Activated effector memory CD4-positive, alpha-beta T cell treated with Interleukin-2 at 50 U/mL for 16 hours (primary cell): ENCODE measurements at places on chromosomes 13 and 19.

- no peak for DNase-seq
Measured at GRCh38 chr13:44837250-44837649, 152.0 kb downstream of the NUFIP1 start.

- DNase-seq = no peak
Measured at GRCh38 chr19:47755762-47756626, 10.6 kb downstream of the NOP53 start.

DNA sequence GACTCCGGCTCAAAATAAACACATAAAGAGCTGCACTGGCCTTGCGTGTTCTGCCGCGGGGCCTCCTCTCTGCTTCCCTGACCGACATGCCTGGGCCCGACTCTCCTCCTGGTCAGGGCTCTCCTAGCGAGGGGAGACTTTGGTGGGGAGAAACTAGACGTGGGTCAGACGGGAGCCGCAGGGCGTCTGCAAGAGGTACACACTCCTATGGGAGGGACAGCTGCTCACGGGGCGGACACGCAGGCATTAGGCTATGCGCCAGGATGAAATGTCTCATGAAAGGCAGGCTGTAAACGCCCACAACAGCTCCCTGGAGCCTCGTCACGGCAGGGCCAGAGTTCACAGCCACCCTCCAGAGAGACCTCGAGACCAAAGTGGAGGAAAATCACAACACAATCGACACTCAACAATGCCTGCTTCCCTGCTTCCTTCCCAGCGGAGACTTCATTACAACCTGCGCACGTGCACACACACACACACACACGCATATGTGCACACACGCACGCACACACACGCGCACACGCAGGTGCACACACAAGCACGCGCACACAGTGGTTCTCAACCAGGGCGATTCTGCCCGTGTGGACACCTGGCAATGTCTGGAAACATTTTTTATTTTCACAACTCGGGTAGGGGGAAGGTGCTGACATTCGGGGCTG, 5.8 kb downstream of the SLC39A3 start:
- no peak for DNase-seq

- DNase-seq = no peak
Measured at GRCh38 chr13:110233181-110233950, 73.6 kb downstream of the COL4A1 start.

- no peak for DNase-seq
Measured at GRCh38 chr13:40792284-40793051, 3.1 kb downstream of the SLC25A15 start.

DNA sequence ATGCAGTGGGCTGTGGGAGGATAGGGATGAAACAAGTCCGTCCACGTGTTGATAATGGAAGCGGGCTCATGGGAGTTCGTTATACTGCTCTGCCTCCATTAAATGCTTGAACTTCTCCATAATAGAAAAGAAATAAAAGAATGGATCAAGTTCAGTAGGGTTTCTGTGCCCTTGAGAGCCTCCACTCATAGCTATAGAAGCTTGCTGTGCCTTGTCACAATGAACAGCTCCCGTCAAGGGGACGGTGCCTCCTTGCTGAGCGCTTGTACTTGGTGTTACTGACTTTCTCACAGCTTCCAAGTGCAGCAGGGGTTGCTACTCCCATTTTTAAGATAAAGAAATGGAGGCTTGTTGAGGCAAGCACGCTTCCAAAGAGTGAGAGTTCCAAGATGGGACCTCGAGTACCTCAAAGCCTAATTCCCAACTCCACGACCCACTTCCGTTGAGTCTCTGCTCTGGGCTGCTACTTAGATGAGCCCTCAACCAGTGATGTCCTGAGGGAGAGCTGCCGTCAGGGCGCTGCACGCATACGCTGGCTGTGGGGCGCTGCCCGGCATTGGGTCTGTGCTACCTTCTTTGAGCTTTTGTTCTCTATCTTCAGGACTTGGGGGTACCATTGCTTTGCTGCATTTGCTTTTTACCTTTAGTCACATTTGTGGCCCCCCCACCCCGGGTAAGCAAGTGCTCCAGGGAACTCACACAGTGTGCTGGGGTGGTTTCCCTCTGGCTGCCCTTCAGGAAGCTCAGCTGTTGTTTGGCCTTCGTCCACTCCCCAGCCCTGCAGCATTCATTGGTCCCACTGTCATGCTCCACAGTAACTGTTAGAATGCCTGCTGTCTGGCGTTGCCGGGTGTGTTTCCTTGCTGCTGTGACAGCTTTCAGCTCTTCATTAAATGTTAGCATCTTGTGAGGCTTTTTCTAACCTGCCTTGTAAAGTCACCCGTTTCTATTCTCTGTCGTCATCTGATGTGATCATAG, 9.5 kb downstream of the SNRNP70 start:
- no peak for DNase-seq

GRCh38 chr19:6041071-6041470, 63.1 kb upstream of the RANBP3 start:
- no peak for DNase-seq

GRCh38 chr19:15109768-15110417, 2.7 kb downstream of the SYDE1 start:
- DNase-seq = no peak

DNA sequence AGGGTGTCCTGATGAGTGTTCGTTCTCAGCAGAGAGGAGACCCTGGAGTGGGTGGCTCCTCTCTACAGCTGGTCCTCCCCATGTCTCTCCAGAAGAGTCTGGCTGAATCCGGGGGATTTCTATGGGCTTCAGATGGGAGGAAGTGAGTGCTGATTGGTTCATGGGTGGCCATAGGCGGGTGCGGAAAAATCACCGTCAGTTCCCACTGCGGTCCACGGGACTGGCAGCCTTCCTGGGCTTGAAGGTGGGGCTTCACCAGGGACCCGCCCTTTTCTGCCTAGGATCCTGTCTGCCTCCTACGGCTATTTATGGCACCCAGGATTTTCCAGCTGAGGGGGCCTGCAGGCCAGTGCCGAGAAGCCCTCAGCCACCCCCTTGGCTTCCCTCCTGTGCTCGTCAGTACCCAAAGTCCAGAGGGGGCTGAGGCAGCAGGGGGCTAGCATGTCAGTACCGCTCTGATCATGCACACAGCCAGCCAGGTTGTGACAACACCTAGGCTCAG, 18.4 kb downstream of the CPB2 start:
- DNase-seq = no peak

DNA sequence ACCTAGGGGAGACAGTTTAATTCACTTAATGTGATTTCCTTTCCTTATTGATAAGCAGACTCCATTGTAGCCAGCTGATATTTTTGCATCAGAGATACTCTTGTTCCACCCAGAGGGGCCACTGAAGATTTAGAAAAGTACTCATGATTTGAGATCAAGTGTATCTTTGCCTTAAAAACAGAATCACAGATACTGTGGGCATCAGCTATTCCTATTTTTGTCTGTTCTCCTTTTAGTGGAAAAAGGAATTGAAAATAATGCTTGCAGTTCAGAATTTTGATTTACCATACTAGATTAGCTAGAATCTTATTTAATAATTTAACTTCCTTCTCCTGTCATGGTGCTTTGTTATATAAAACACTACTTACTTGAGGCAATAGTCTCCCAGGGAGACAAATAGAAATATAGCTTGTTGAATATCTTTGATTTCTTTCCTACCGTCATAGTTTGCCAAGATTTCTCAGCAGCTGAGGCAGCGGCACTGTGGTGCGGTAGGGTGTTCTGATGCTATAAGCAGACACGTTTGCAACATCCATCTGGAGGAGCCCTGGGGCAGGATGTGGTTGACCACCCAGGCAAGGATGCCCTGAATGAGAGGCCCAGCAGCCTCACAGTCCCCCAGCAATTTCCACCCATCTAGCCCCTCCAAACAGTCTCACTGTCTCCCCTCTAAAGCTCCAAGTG, 47.0 kb upstream of the RAP2A start:
- DNase-seq = no peak
